Colonic mucosa (tissue), 4 donors: ENCODE measurements at places on chromosomes 2 and 18. TPM values are rescaled to one million over a fixed set of nuclear protein-coding genes. Genes with fewer than 3 reads are reported as not detected.

The DSG4 gene
- 0.27 TPM for total RNA-seq

The POTEC gene
- not detected for total RNA-seq

The RAB27B gene
- total RNA-seq = 8.9 TPM

The KIF1A gene
- total RNA-seq = 1.9 TPM

The TRMT61B gene
- total RNA-seq = 12.4 TPM

- no peak for DNase-seq
- no peak overlapping the region for H3K27ac ChIP-seq
- H3K4me1 ChIP-seq = no peaks in the 10 kb centered on the region
- no peak overlapping the region for H3K4me3 ChIP-seq
- no peaks in the 10 kb centered on the region for H3K36me3 ChIP-seq
- H3K27me3 ChIP-seq = no peaks in the 10 kb centered on the region
These were observed 32.7 kb downstream of the ZNF516 start for GRCh38 chr18:76462326-76462694.

GRCh38 chr2:95799892-95800291 lies 191.7 kb downstream of the ANKRD36C start:
- no peak overlapping the region for H3K4me3 ChIP-seq
- DNase-seq = no peak
- no peaks in the 10 kb centered on the region for H3K4me1 ChIP-seq
- H3K27me3 ChIP-seq = no peaks in the 10 kb centered on the region
- no peak overlapping the region for H3K27ac ChIP-seq

- no peaks in the 10 kb centered on the region for H3K36me3 ChIP-seq
- H3K27me3 ChIP-seq = no peaks in the 10 kb centered on the region
- H3K4me3 ChIP-seq = no peak overlapping the region
- H3K4me1 ChIP-seq = no peaks in the 10 kb centered on the region
These were observed 104.4 kb downstream of the RGPD3 start for GRCh38 chr2:106363791-106364190.

- H3K4me1 ChIP-seq = no peaks in the 10 kb centered on the region
- H3K27me3 ChIP-seq = no peaks in the 10 kb centered on the region
These were observed 75.3 kb downstream of the REV1 start for GRCh38 chr2:99414566-99414965.

- no peak overlapping the region for H3K4me3 ChIP-seq
- no peak overlapping the region for H3K27ac ChIP-seq
- no peaks in the 10 kb centered on the region for H3K4me1 ChIP-seq
These were observed 32.2 kb upstream of the IGFBP5 start for GRCh38 chr2:216727346-216728122.

DNA sequence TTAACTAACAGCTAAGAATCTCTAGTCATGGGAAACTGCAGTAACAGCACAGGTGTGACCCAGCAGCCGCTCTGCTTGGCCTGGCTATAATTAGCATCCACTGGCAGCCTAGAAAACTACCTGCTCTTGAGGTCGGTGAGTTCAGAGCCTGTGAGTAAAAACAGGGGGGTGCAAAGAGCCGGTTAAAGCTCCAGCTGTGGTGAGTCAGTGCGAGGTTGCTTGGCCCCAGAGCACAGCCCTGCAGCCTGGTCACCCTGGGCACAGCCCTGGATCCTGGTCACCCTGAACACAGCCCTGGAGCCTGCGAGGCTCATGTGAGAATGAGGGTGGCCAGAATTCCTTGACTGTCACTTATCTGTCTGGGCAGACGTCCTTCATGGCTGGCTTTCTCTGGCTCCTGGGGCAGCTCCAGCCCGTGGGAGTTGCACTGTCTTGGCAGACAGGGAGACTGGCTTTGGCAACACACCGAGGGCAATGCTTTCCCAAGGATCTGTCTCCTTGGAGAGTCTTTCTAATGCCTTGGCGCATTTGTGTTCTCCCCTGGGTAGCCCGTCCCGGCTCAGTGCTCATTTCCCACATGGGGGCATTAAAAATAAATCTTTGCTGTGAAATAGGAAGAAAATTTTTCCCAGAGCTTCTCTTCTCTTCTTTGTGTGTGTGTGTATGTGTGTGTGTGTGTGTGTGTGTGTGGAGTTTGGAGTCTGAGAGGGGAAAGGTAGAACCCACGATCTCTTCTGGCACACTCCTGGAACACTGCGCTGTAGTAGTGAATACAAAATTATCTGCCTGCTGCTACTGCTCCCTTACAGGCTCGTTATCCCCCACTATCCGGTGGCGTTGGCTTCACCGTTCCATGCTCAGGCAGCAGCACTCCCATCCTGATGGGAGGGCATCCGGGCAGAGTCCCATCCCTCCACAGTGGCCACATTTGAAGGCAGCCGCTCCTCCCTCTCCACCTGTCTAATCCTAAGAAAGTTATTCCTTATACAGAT lies 250.2 kb upstream of the MEX3C start:
- H3K36me3 ChIP-seq = no peaks in the 10 kb centered on the region
- H3K27me3 ChIP-seq = no peaks in the 10 kb centered on the region
- no peak for DNase-seq
- no peak overlapping the region for H3K4me3 ChIP-seq

- no peaks in the 10 kb centered on the region for H3K4me1 ChIP-seq
- no peaks in the 10 kb centered on the region for H3K36me3 ChIP-seq
- H3K27me3 ChIP-seq = no peaks in the 10 kb centered on the region
- no peak overlapping the region for H3K27ac ChIP-seq
- no peak for DNase-seq
These were observed 45.3 kb upstream of the TANC1 start for GRCh38 chr2:158923180-158923594.

GRCh38 chr2:24566630-24567029 lies 75.6 kb downstream of the NCOA1 start:
- no peaks in the 10 kb centered on the region for H3K4me1 ChIP-seq
- no peak overlapping the region for H3K4me3 ChIP-seq
- H3K27me3 ChIP-seq = no peaks in the 10 kb centered on the region
- no peaks in the 10 kb centered on the region for H3K36me3 ChIP-seq

- H3K27me3 ChIP-seq = no peaks in the 10 kb centered on the region
- H3K4me3 ChIP-seq = no peak overlapping the region
- H3K4me1 ChIP-seq = no peaks in the 10 kb centered on the region
- no peaks in the 10 kb centered on the region for H3K36me3 ChIP-seq
- DNase-seq = peak; percentile 18
These were observed 145.2 kb upstream of the MMADHC start for GRCh38 chr2:149732730-149733290.

DNA sequence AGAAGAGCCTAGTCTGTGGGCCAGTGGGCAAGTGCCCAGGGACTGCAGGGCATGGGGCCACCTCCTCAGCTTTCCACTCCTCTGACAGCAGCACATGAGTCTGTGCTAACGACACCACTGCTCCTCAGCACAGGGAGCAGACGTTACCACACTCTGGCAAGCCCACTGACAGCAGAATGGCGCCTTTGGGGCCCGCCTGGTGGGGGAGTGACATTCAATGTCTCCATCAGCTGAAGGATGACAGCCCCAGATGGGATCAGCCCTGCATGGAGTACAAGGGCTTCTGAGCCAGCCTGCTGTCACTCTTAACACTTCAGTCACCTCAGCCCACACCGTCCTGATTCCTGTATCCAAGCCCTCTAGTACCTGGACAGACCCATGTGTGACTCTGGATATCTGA lies 149.4 kb upstream of the SMAD2 start:
- H3K36me3 ChIP-seq = no peaks in the 10 kb centered on the region
- no peak overlapping the region for H3K27ac ChIP-seq
- H3K4me3 ChIP-seq = no peak overlapping the region
- H3K4me1 ChIP-seq = no peaks in the 10 kb centered on the region
- H3K27me3 ChIP-seq = no peaks in the 10 kb centered on the region

GRCh38 chr2:139744273-139744672 lies 964.1 kb upstream of the NXPH2 start:
- H3K4me3 ChIP-seq = no peak overlapping the region
- H3K27ac ChIP-seq = no peak overlapping the region
- no peaks in the 10 kb centered on the region for H3K4me1 ChIP-seq
- DNase-seq = no peak

DNA sequence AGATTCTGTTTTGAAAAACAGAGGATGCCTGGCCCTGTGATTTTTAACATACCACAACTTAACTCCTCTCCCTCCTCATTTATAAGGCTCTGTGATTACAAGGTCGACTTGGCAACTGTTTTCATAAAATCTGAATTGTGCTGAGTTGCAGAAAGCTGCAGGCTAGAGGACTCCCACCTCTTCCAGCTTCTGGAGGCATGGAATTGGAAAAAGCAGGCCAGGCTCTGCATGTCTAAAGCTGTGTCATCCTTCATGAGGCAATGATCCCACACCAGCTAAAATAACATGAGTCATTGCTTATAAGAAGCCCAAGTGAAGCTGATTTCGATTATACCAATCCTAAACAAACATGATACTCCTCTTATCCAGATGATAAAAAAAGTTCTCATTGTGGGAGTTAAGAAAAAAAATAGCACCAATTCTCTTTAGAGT lies 11.7 kb downstream of the ARHGAP28 start:
- DNase-seq = no peak
- H3K27ac ChIP-seq = peak overlapping the region; percentile 14
- H3K27me3 ChIP-seq = no peaks in the 10 kb centered on the region
- H3K36me3 ChIP-seq = no peaks in the 10 kb centered on the region

DNA sequence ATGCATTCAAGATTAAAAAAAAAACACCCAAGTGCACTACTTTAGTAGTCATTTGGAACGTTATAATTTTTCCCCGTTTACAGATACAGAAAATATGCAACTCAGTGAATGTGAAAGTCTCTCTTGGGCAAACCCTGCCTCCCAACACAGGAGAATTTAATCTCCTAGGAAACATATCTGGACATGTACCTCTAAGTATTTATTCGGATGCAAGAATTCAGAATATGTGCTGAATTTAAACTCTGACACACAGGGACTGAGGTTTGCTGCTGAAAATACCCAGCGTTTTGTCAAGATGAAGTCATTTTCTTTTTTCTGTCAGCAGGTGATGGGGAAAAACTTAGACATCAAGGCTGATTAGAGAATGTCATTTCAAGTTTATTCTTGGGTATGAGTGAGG lies 105.4 kb downstream of the ACKR3 start:
- H3K27me3 ChIP-seq = no peaks in the 10 kb centered on the region
- no peak overlapping the region for H3K4me3 ChIP-seq
- no peaks in the 10 kb centered on the region for H3K36me3 ChIP-seq
- no peak for DNase-seq

GRCh38 chr2:98419977-98420725 lies 24.5 kb upstream of the INPP4A start:
- H3K36me3 ChIP-seq = no peaks in the 10 kb centered on the region
- H3K4me1 ChIP-seq = no peaks in the 10 kb centered on the region
- no peak overlapping the region for H3K4me3 ChIP-seq
- no peaks in the 10 kb centered on the region for H3K27me3 ChIP-seq

- H3K27me3 ChIP-seq = no peaks in the 10 kb centered on the region
- DNase-seq = no peak
- H3K4me3 ChIP-seq = no peak overlapping the region
- H3K27ac ChIP-seq = no peak overlapping the region
These were observed 145.8 kb downstream of the MYO3B start for GRCh38 chr2:170323743-170324142.

DNA sequence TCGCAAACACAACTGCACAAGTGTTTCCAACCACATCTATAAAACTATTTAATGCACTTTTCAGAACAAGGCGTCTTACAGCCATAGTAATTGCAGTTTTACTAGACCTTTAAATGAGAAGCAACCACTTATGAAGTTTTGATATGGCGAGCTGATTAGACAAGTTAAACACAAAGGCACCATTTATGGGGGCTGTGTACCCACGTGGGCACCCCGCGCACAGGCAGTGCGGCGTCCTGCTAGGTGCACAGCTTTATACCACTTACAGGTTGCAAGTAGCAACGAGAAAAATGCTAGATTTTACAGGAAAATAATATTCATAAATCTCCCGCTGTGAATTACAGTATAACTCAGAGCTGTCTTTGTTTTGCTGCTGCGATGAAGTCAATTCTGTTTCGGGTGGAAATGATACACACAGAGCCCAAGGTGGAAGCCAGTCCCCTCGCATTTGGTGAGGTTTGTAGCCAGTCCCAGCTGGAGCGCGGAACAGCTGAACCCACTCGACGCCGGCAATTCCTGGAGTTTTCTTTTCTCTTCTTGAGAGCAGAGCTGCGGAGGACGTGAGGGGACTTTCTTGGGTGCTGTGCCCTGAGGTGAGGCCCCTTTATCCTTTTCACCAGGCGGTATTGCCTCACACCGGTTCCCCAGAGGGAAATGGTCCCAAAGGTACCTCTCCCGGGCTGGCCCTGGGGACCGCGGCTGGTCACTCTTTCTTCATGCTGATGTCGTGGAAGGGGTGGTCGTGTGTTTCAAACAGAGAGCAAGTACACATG lies 76.7 kb downstream of the PTGR3 start:
- DNase-seq = peak; percentile 14
- H3K4me1 ChIP-seq = peaks cover 7% of the 10 kb centered on the region
- no peak overlapping the region for H3K27ac ChIP-seq
- no peaks in the 10 kb centered on the region for H3K27me3 ChIP-seq

DNA sequence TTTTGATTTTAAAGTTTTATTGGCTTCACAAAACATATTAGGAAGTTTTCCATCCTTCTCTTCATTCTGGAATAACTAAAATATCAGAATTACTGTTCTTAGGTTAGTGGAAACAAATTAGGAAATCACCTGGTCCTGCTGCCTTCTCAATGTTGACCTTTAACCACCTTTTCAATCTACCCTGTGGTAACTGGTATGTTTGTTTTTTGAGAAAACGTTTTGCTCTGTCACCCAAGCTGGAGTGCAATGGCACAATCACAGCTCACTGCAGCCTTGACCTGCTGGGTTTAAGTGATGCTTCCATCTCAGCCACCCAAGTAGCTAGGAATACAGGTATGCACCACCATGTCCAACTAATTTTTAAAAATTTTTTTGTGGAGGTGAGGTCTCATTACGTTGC lies 28.4 kb downstream of the ACYP2 start:
- no peak overlapping the region for H3K27ac ChIP-seq
- H3K4me1 ChIP-seq = no peaks in the 10 kb centered on the region
- no peaks in the 10 kb centered on the region for H3K36me3 ChIP-seq
- H3K4me3 ChIP-seq = no peak overlapping the region
- H3K27me3 ChIP-seq = no peaks in the 10 kb centered on the region

DNA sequence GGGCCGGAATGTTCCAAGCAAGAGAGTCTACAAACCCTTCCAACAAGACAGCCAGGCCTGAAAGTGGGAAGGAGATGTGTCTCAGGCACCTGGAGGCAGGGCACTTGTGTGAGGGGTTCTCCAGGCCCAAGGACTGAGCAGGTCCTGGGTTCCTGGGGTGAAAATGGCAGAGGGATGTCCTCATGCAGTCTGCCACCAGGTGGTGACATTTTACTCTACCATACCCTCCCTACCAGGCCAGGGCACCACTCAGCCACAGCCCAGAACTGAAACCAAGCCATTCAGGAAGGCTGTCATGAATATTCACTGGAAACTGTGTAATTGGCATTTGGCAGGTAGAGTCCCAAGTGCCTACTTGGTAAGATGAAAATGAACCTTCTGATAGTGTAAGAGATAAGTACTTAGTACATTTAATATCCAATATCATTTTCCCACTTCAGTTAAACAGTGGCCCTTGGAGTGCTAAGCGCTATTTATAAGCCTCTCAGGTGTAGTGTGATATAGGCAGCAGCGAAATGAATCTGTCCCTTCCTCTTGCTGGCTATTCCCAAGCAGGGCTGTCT lies 185.1 kb downstream of the MYO5B start:
- no peak overlapping the region for H3K4me3 ChIP-seq
- H3K27me3 ChIP-seq = no peaks in the 10 kb centered on the region
- no peaks in the 10 kb centered on the region for H3K36me3 ChIP-seq

- H3K4me3 ChIP-seq = no peak overlapping the region
- H3K27me3 ChIP-seq = no peaks in the 10 kb centered on the region
- no peaks in the 10 kb centered on the region for H3K4me1 ChIP-seq
- no peaks in the 10 kb centered on the region for H3K36me3 ChIP-seq
- no peak overlapping the region for H3K27ac ChIP-seq
These were observed 14.0 kb downstream of the TMEM247 start for GRCh38 chr2:46493241-46493970.

GRCh38 chr2:77552956-77553355 lies 30.8 kb upstream of the LRRTM4 start:
- H3K4me1 ChIP-seq = no peaks in the 10 kb centered on the region
- no peaks in the 10 kb centered on the region for H3K27me3 ChIP-seq
- no peak overlapping the region for H3K27ac ChIP-seq
- H3K4me3 ChIP-seq = no peak overlapping the region
